ENCODE measurements at places on chromosomes 3 and 15.

GRCh38 chr15:76470691-76471090 is 134.1 kb downstream of the ISL2 start:
- no peak for DNase-seq

- DNase-seq, result no peak
These were observed 346.6 kb upstream of the MEIS2 start for GRCh38 chr15:37446921-37447320.

GRCh38 chr3:72164635-72164978 is 379.7 kb upstream of the PROK2 start:
- no peak for DNase-seq

GRCh38 chr3:10004506-10004905 is 17.9 kb upstream of the EMC3 start:
- DNase-seq, result no peak

DNA sequence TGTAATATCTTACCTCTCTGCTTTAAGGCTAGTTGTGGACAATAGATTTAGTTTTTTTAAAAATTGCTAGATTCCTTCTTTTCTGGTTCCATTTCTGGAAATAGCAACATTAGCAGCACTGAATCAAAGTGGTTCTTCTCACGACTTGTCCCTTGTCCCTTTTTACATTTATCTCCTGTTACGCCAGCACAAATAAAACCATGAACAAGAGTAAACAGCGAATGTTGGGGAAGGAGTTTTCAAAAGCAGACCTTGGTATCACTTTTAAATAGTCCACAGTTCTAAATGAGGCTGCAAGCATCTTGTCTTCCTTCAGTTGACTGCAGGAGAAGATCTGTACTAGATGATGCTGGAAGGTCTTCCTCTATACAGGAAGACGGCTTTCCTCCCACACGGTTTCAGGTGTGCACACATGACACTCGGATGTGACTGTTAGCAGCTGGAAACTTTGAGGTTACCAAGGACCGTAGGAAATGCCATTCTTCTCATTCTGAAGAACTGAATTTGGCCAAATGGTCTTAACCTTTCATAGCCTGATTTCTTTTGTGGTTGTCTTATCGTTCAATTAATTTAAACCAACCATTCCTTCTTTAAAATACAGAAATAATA is 251.0 kb upstream of the ICE2 start:
- DNase-seq, result no peak

GRCh38 chr3:123605789-123606234 is 21.0 kb upstream of the HACD2 start:
- DNase-seq, result no peak

- DNase-seq, result no peak
These were observed 61.4 kb upstream of the CLDN18 start for GRCh38 chr3:137948400-137949072.

- no peak for DNase-seq
These were observed 314.1 kb downstream of the SV2B start for GRCh38 chr15:91414124-91414523.
